Activated gamma-delta T cell (primary cell): ENCODE measurements at places on chromosomes 5 and 9.

- no peak for DNase-seq
Measured at GRCh38 chr5:68273717-68274409, 58.3 kb downstream of the PIK3R1 start.

DNA sequence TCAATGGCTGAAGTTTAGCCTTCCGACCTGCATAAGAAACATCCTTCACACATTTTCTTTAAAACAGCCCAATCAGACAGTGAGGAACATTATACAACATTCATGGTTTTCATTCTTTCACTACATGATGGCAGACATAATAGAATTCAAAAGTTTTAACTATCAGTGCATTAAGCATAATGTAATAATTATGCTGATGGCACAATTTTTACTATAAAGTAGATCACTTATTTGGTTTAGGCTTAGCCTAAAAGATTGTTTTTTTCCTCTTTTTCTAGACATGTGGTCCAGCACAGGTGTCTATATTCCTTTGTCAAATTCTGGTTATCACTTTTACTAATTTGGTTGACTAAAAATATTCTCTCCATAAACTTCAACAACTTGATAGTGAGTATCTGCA is 46.5 kb downstream of the EFNA5 start:
- no peak for DNase-seq

- no peak for DNase-seq
Measured at GRCh38 chr9:98172604-98173003, 19.8 kb downstream of the CORO2A start.

GRCh38 chr5:35954175-35954574 is 15.8 kb upstream of the CAPSL start:
- DNase-seq: no peak

GRCh38 chr5:141929398-141930058 is 5.9 kb downstream of the DELE1 start:
- DNase-seq: no peak

DNA sequence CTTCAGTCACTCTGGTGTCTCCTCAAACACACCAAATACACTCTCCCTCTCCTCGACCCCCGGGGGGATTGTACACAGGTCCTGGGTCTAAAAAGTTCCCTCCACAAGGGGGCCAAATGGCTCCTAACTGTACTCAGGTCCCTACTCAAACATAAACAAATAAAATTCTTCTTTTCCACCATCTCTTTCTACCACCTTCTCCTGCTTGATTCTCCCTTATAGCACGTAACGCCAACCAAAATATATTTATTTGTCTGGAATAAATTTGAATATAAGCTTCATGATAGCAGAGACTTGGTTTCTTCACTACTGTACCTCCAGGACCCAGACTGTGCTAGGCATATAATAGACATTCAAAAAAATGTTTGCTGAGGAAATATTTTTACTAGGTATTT is 21.4 kb downstream of the ZNF608 start:
- no peak for DNase-seq

GRCh38 chr9:124739360-124739759 is 31.8 kb downstream of the NR6A1 start:
- DNase-seq: no peak

- no peak for DNase-seq
Measured at GRCh38 chr9:96150324-96151227, 151.4 kb downstream of the HSD17B3 start.

DNA sequence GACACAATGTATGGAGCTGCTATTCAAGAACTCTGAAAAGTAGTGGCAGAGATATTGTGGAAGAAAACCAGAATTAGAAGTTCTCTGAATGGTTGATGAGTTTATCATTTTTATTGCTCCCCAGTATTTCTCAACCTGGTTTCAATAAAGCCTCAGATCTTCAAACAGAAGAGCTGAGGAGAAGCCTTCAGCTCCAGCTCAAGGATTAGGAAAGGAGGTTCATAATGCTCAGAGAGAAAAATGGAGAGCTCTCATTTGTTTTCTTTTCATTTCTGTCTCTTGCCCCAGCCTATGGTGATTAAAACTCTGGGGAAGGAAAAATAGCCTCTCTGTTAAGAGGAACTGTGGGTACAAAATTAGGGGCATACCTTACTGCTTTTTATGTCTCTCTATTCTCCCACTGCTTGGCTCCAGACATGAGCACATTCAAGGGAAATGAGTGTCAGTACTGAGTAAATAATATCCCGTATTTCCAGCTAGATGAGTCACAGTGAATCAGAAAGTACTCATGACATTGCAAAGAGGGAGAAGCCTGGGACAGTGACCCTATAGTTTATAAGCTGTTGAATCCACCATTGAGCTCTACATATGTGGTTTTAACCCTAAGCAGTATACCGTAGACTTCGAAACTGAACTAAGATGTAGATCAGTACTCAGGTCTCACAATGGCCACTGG is 138.1 kb downstream of the EMB start:
- no peak for DNase-seq

DNA sequence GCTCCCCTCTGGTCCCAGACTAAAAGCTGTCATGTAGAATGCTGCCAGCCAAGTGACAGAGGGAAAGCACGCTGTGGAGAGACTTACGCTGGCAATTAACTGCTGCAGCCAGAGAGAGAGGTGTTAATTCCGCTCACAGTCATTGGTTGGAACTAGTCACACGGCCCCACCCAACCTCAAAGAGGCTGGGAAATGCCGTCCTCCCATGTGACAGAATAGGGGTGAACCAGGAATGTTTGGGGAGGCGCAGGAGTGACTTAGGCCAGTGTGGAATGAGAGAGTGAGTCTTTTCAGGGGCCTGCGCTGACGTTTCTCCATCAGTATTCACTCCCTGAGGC is 87.6 kb downstream of the AMBP start:
- DNase-seq: no peak

DNA sequence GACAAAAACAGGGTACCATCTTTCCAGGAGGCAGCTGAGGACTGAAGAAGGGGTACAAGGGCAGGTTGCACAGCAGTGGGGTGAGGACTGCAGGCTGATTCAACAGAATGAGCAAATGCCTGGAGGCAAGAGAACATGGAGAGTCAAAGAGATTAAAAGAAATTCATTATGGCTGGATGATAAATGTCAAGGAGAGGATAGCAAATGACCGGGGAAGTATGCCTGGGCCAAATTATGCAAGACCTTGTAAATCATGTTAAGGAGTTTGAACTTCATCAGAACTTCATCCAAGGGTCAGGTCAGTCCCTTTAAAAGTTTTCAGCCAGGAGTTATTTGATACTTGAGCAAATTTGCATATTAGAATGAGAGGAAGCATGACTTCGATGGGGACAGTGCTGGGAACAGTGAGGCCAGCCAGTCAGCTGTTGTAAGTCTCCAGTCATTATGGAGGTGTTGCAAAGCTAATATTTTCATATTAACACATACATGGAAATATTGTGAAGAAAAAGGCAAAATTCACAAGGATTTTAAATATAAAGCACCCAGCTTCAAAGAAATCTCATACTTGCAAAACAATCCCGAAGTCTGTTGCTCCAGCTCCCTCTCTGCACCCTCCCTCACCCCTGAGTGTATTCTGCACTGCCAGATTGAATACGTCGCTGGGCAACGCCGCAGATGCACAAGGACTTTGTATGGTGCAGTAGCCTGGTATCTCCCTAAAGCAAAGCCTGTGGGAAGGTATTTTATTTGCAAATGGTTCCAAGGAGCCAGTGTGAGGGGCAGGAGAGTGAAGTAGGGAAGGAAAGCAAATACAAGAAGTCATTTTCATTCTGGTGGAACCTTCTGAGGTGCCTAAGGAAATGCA is 509.8 kb upstream of the TLE4 start:
- no peak for DNase-seq

DNA sequence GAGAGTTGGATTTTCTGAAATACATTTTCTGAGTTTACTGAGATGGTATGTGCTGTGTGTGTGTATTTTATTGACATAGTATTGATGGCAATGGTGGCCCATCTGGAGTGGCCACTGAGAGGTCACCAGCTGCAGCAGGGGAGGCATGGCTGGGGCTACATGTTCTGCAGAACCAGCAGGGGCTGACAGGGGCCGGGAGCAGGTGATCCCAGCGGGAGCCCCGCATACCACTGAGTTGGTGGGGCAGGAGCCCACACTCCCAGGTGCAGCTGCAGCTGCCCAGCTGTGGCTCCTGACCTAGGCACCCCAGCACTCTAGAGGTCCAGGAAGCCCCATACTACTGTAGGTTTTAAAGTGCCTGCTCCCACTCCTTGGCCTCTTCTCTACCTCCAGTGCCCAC is 1044.2 kb upstream of the CDH9 start:
- no peak for DNase-seq

- DNase-seq: peak; percentile 64
Measured at GRCh38 chr9:137028263-137029057, 423 bp upstream of the ABCA2 start.

- DNase-seq: no peak
Measured at GRCh38 chr9:133880136-133880535, 112.0 kb downstream of the VAV2 start.

DNA sequence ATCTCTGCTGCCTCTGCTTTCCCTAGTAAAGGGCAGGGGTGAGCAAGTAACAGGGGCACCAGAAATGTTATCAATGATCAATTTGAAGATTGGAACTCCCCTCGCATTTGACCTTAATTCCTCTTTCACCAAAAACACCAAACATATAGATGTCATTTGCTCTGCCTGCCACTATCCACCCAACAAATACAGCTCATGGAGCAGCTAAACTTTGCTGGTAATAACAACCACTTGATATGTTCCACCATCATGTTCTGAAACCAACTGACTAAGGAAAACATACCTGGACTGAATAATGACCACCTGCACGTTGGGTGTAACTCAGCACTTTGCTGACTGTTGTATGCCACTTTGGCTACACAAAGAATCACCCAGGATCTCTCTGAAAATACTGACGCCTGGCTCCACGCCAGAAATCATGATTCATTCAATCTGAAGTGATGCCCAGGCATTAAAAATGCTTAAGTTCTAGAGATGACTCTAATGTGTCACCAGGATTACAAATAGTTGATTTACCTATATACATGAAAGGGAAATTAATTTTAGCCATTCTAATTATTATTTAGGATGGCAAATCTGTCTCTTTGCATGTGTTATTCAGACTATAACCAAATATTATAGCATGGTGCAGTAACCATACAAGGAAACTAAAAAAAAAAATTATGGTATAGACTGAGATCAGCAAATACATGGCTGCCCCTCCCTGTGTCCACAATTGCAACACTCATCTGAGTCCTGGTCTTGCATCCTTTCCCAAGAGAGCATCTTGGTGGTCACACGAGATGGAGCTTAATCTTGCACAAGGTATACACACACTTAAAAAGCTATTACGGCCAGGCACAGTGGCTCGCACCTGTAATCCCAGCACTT is 43.1 kb upstream of the TTC39B start:
- no peak for DNase-seq

DNA sequence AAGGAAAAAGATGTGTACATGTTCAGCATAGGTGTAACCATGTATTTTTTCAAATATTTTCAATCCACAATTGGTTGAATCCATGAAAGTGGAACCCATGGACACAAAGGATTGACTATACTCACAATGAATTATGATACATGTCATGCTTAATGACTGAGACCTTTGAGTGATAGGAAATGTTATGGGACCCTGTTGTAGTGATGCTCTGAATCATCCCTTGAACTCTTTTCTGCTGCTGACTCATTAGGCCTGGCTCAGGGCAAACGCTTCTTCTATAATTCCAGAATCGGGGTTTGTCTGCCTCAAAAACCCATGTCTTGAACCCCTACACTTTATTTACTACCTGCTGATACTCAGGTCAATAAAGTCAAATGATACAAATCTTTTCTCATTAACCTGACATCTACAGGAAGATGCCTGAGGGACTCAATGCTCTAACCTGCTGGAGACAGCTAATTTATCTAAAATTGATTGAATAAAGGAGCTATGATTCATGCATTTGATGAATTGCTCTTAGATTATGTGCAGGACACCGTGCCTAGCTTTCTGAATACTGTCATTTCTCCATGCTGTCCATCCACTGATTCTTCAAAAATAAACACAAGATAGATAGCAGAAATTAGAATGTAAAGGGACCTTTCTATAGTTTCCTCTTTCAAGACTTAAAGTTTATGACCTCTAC is 260.1 kb downstream of the PRELID2 start:
- no peak for DNase-seq

GRCh38 chr5:1795506-1795905 is 4.1 kb downstream of the MRPL36 start:
- DNase-seq: no peak

- no peak for DNase-seq
Measured at GRCh38 chr5:136166909-136167308, 26.1 kb downstream of the SMIM32 start.

- no peak for DNase-seq
Measured at GRCh38 chr5:5276951-5277517, 136.9 kb downstream of the ADAMTS16 start.

DNA sequence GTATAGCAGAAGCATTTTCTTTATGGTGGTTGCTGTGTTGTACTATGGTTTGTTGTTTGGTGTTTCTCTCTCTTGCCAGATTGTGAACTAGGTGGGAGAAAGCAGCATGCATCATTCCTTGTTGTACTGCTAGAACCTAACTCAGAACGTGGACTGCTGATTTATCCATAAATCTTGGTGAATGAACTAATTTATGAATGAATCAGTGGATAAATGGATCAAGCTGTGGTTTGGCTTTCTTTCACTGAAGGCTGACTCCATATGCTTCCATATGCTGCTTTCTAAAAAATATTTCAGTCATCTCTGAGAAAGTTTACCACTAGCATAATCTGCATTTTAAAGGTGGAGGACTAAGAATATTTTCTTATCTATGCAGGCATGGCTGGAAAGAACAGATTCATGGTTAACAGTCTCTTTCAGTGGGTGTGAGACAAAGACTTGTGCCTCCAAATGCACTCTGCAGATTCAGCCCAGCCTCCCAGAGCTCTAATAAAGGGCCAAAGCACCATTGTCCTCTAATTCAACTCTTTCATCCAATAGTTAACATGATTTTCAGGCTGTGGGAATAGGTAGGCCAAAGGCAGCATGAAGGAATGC is 237.7 kb downstream of the SH3GL2 start:
- no peak for DNase-seq

DNA sequence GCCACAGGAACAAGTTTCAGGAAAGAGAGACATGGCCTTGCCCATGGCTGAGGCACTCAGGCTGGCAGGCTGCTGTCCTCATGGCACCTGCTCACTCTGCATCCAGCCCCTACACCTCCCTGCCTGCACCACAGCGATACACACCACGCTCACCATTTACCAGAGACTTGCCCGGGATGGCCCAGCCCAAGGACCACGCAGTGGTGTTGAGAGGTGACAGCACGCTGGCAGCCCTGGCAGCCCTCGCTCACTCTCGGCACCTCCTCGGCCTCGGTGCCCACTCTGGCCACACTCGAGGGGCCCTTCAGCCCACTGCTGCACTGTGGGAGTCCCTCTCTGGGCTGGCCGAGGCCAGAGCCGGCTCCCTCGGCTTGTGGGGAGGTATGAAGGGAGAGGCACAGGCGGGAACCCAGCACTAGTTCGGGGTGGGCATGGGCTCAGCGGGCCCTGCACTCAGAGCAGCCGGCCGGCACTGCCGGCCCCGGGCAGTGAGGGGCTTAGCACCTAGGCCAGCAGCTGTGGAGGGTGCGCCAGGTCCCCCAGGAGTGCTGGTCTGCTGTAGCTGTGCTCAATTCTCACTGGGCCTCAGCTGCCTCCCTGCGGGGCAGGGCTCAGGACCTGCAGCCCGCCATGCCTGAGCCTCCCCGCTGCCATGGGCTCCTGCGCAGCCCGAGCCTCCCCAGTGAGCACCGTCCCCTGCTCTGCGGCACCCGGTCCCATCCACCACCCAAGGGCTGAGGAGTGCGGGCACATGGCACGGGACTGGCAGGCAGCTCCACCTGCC is 20.3 kb downstream of the ZDHHC11B start:
- no peak for DNase-seq
